ENCODE measurements at places on chromosomes 6 and 20.
A peak's percentile ranks its signal among the peaks of the same experiment; 100 is the strongest.

DNA sequence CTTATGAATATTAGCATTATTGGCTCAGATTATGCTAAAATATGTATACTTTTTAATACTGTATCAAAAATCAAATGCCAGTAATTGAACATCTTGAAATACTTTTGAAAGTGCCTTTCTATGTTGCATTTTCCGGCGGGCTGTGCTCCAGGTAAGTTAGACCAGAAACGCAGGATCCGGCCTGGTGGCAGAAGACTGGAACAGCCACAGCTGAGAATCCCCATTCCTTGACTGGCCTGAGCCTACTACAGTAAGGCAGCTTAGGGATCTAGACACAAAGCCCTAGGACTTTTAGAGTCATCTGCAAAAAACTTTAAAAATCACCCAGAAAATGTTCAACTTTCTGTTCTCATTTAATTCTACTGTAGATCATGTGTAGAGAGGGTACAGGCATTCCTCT is 138.8 kb upstream of the C6orf118 start:
- no peak for DNase-seq

DNA sequence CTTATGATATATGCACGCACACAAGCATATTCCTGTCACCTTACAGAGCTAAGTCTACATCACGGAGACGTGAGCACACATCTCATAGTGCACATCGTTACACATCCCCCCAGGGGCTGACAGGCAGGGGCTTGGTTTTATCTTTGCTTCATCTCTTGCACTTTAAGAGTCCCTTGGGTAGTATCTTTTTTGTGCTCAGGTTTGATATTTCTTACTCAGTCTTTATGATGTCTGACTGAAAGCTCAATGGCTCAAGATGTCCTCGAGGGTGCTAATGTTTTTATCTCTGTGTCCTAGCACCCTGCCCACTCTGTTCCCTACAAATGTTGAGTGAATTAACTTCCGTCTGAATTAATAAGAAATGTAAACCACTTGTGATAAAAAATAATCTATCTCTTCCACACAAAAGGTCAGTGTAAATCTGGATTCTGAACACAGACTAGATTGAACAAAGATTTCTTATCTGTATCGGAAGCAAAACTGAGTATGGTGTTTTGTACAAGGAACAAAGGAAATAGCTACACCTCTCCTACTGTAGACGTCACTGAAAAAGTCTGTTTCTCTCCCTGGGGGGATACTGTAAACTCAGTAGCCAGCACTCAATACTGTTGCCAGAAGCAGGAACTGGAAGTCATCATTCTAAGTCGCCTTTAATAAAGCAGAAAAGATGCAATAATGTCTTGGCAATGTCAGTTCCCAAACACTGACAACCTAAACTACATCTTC is 195.1 kb downstream of the PRKN start:
- DNase-seq = no peak

GRCh38 chr6:55617272-55617671 is 38.3 kb upstream of the HMGCLL1 start:
- DNase-seq = peak; percentile 13

DNA sequence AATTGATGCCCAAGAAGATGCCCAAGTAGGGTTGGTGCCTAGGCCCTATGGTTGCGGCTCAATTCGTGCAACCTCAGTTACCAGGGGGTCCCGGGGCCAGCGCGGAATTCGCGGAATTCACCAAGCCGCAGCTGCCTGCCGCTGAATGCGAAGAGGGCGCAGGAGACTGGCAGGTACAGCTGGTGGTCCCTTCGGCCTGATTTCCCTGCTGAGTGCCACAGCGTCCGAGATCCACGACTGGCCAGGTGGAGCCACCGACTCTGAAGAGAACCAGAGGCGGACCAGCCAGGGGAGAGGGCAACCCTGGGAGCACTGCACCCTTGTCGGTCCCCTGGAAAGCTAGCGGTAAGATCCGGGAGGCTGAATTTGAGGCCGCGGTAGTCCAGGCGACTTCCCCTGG is 6.8 kb upstream of the TFAP2D start:
- no peak for DNase-seq

DNA sequence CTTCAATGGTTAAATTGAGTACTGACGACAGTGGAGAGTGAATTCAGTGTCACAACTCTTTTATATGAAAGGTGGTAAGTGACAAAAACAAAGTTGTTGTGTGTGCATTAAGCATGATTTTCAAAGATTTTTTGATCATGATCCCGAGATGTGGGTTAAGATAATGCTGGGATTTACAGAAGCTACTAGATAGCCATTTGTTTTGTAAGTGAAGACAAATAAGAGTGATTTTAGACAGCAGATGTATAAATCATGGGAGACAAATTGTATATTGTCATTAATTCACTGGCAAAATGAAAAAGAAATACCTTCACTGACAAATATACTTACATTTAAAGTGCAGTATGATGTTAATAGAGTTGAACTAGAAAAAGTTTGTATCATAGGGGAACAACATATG is 6.1 kb downstream of the ADGRB3 start:
- no peak for DNase-seq

DNA sequence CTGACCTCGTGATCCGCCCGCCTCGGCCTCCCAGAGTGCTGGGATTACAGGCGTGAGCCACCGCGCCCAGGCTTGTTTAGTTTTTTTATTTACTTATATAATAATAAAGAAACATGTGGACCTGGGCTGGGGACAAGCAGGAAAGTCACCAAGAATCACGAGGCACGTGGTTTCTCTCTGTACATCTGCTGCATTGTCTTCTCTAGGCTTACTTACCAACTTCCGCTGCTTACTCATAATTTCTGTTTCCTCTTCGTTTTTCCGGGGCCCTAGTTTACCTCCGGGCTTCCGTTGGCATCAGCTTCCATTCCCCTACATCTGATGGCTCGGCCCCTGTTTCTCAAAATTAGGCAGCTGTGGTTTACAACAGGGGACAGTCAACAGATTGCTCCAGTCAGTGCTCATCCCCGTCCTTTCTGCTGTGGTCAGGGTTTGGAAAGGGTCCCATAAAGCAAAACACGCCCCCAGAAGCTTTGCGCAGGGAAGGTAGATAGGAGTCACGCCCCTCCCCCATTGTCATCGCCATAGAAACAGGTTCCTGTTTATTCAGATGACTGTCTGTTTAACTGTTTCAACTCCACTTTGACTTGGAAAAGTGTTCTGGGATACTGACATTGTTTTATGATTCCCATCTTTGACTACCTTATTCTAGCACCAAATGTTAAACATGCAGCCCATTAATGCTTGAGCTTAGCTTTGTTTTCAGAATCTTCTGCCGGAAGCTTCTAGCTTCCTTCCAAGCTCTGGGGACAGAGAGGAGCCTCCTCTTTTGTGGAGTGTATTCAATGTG is 31.9 kb upstream of the TXLNB start:
- DNase-seq = peak; percentile 93

DNA sequence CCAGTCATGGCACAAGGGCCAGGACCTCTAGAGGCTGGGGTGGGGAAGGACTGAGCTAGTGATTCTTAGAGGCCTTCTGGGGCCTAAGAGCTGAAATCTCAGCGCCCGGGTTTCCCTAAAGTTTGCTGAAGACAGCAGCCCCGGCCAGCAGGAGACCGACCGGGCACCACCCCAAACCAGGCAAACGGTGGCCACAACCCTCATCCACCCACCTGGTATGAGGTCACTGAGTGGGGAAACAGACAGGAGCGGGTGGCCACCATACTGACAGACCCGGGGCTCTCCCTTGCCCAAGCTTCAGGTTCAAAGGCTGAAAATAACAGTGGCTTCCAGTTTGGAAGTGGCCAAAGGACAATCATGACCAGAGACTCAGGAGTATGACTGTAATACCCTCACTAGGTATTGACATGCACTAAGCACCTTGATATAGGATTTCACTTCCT is 35.0 kb upstream of the ID1 start:
- no peak for DNase-seq

DNA sequence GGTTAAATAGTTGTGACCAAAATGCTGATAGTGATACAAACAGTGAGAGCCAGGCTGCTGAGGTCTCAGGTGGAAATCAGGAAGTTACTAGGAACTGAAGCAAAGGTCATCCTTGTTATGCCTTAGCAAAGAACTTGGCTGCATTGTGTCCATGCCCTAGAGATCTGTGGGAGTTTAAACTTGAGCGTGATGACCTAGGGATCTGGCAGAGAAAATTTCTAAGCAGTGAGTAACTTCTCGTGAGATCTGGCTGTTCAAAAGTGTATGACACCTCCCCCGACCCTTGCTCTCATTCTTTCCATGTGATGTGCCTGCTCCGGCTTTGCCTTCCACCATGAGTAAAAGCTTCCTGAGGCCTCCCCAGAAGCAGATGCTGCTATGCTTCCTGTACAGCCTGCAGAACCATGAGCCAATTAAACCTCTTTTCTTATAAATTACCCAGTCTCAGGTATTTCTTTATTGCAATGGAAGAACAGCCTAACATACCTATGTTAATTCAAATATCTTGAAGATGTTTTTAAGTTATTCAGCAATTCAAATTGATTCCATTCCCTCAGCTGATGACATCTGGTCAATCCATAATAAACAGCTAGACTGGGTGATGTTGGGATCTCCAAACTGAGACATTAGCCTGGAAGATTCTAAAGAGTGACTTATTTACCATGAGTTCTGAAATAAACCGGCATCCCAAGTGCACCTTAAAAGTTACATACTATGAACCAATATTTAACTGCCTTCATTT is 33.8 kb downstream of the KIF16B start:
- no peak for DNase-seq

GRCh38 chr6:29958921-29959320 is 16.6 kb downstream of the HLA-A start:
- no peak for DNase-seq

- DNase-seq = peak; percentile 52
Observed at GRCh38 chr20:46549188-46549972, 1.1 kb downstream of the OCSTAMP start.

GRCh38 chr6:87700397-87701343 is 1.4 kb downstream of the AKIRIN2 start:
- DNase-seq = peak; percentile 33

DNA sequence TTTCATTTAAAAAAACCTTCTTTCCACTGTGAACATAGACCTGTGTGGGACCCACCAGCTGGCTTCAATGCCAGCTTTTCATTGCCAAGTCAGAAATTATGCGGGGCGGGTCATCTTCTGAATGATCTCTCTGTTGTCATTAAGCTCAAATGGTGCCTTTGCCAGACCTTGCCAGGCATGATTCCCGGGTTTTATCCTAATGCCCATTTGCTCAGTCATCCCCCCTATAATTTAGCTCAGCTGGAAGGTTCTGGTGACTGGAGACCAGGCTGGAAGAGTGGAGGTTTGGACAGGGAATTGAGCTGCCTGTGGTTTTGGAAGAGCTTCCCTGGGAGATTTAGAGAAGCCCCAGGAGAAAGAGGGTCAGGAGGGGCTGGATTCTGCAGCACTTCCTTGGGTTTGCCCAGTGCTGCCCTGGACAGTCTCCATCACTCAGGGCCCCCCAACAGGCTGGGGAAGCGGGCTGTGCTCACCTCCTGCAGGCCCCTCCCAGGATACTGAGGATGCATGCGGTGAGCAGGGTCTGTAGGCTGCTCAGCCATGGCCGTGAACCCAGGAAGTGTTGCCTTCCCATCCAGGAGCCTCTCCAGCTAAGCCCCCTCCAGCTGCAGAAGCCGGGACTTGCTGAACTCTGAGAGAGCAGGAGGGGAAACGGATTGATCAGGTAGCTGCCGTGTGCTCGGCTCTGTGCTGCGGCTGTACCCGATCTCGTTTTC is 273.0 kb downstream of the CDH4 start:
- no peak for DNase-seq

GRCh38 chr20:38649275-38649891 is 47.8 kb downstream of the ARHGAP40 start:
- DNase-seq = no peak

- DNase-seq = no peak
Observed at GRCh38 chr6:53309059-53309900, 39.5 kb downstream of the ELOVL5 start.

DNA sequence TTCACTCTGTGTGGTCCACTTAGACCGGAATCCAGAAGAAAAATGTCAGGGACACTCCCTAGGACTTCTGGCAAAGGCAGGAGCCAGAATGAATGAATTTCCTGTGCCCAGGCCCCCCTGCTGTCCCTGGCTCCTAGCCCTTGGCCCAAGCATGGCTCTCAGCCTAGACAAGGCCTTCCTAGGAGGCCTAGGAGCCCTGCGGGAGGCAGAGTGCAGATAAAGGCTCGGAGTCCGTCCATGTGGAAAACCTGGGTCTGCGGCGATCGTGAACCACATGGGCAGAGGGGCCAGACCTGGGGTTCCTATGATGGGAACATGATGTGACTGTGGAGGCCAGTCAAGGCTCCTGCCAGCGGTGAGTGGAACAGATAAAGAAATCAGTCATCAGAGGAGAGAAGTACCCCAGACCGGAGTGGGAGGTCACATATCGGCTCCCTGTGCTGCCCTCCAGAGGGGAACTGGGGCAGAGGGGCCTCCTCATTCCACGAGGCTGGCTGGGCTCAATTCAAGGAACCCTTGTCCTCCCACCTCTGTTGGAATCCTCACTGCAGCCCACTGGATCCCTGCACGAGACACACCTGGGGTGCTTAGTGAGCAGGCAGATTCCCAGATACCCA is 5.9 kb upstream of the VSTM2L start:
- no peak for DNase-seq

DNA sequence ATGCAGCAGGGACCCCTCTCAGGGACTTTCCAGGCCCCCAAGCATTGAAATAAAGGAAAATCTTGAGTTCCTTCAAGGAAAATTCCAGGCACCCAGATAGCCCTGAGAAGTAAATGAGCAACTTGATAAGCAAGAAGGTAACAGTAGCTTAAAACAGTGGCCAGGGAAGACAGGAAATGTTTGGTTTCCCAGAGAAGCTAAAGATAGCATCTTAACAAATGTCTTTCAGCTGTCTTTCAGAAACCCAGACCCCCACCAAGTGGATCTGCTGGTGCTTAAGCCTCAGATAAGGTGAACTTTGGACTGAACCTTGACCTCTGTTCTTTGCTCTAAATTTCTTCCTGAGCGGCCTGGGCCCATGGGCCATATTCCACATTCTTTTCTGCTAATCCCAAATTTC is 117.8 kb upstream of the CST7 start:
- DNase-seq = no peak

- no peak for DNase-seq
Observed at GRCh38 chr6:134516582-134516981, 198.7 kb upstream of the SGK1 start.

GRCh38 chr20:51661609-51662178 is 106.5 kb downstream of the ATP9A start:
- no peak for DNase-seq

All from MV-4-11 (cell line).